Nucleus accumbens (tissue), 56 donors: ENCODE measurements at places on chromosomes 5 and 9.
A peak's percentile ranks its signal among the peaks of the same experiment; 100 is the strongest.

DNA sequence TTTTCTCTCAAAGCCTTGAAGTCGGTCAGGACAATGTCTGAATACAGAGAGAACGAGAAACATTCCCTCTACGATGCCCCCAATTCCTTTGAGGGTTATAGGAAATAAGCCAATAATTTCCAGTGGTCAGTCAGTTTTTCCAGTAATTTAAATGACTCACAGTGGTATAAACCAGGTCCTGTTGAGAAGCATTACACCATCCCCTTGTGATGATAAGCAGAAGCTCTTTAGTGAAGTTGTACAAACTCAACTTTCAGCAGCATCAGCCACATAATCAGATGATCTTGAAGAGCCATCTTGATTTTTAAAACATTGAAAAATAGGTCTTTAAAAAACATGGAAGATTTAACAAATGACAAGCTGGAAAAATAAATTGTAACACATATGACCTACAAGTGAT lies 173.9 kb upstream of the ZNF462 start:
- DNase-seq = no peak

DNA sequence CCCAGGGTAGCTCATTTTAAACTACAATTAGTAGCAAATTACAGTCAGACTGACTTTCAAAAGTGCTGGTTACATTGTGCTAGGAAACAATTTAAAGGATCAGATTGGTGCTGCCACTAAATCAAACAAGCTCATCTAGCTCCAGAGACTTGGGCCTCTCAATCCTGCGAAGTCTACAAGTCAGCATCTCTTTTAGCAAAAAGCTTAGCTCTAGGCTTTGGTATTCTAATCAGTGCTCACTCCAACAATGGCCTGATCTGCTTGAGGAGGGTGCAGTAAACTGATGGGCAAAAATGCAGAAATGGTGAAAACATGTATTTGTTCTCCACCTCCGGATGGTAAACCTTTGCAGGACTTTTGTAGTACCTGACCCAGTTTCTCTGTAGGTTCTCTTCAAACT lies 47.0 kb upstream of the SEMA6A start:
- DNase-seq = no peak

- DNase-seq = no peak
Observed at GRCh38 chr9:83231039-83231438, 168.1 kb upstream of the RASEF start.

GRCh38 chr5:50564079-50564478 lies 102.4 kb upstream of the PARP8 start:
- DNase-seq = no peak

DNA sequence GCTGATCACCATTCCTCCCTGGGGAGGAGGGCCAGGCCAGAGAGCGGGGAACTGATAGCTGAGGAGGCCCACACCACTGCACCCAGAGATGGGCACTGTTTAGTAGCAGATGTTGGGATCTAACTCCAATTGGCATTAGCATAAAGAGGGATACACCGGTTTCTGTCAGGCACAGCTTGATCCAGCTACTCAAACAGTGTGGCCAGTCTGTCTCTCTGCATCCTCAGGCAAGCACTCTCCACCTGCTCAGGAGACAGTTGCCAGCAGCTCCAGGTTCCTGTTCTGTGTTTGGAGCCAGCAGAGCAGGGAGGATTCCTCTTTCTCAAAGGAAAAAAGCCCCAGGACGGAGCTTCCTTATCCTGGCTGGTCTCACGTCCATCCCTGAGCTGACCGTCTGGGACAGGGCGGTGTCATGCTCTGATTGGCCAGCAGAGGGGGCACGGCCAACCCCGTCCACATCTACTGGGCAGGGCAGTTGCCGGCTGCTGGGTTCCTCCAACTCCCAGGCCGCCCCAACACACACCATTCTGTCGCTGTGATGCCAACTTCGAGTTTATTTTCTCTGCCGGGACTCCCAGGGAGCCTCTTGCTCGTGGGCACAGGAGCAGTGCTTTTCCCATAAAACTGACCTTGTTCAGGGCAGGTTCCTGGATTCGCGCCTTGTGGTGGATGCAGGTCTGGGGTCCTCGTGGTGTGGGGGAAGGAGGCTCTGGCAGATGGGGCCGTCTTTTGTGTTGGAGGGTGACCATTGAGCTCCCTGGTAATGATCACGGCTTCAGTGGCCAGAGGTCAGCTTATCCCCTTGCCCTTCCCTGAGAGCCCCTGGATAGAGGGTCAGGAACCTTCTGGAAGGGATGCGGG lies 47.9 kb downstream of the COL5A1 start:
- DNase-seq = no peak

- peak; percentile 63 for DNase-seq
Observed at GRCh38 chr5:95731571-95732554, 727 bp downstream of the RHOBTB3 start.

- DNase-seq = no peak
Observed at GRCh38 chr5:161311146-161311708, 235.3 kb downstream of the GABRB2 start.
